ENCODE measurements at places on chromosomes 12 and 14.
A peak's percentile ranks its signal among the peaks of the same experiment; 100 is the strongest.

GRCh38 chr12:115384391-115384790 lies 700.4 kb upstream of the TBX3 start:
- no peak for DNase-seq

DNA sequence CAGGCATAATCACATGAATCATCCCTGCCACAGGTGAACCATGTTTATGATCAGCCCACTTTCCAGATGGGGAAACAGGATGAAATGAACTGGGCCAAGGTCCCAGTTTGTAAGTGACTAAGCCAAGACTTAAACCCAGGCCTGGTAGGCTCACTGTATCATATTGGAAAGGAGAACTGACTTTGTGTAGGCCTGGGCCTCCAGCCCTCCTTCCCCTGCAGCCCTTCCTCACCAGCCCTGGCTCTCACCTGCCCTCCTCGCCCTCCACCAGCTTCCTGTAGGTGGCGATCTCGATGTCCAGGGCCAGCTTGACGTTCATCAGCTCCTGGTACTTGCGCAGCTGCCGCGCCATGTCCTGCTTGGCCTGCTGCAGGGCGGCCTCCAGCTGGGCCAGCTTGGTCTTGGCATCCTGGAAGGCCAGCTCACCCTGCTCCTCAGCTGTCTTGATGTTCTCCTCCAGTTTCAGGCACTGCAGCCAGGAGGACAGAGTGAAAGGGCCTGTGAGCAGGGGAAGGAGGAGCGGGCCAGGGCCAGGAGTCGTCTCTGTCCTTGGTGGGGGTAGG lies 19.8 kb downstream of the KRT80 start:
- no peak for DNase-seq

- no peak for DNase-seq
Measured at GRCh38 chr12:13251521-13251920, 55.0 kb downstream of the EMP1 start.

GRCh38 chr14:28765169-28765830 lies 1.3 kb upstream of the FOXG1 start:
- no peak for DNase-seq

GRCh38 chr14:26381405-26381804 lies 216.4 kb downstream of the NOVA1 start:
- no peak for DNase-seq

DNA sequence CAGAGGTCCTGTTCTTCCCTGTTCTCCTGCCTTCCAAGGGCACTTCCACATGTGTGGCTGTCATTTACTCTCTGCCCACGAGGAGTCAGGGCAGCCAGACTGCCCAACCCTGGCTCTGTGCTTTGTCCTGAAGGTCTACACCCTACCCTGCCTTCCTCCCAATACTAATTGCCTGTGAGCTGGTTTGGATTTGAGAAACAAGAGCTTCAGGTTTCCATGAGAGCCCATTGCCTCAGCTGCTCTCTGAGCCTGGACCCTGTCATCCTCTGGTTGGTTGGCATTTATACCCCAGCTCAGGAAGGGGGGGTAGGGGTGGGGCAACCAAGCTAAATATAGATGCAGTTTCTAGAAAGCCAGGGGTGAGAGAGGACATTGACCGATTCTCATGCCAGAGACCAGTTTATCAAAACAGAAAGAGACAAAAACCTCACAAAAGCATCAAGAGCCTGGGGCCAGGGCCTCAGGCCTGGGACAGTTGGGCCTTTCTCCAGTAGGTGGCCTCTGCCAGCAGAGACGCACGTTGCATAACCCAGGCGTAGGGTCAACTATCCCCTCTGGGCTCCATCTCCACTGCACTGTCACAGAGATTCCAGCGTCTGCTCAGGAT lies 34.5 kb downstream of the VDR start:
- DNase-seq, result no peak

DNA sequence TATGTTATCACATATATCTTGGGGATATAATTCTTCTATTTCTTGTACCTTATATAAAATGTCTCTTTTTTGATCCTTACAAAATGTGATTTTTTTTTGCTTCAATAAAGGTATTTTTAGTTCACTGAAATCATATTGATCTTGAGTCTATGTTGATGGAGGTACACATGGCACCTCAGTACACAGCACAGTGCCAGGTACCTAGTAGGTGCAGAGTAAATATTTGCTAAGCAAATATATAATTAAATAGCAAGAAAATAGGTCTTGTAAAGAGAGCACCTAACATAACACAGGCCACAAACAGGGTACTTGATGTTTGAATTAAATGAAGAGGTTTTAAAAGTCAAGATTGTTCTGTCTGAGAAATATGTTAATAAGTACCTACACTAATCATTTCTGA lies 69.7 kb downstream of the CIT start:
- no peak for DNase-seq

- DNase-seq, result peak; percentile 63
Measured at GRCh38 chr14:24274101-24274543, 2.7 kb upstream of the RABGGTA start.

DNA sequence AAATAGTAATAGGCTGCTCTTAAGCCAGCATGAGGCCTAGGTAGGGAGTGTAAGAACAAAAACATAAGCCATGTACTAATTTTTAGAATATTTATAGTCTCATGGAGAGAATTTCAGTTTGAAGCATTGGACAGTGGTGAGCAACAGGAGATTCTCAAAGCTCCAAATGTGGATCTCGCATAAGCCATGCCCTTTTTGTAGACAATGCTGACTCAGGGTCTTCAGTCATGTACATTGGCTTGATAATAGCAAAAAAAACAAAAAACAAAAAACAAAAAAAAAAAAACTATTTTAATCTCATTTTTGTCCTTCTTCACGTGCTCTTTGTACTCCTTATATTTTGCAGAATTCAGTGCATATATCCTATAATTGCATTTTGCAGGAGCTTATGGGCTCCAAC lies 402.9 kb downstream of the TMTC2 start:
- no peak for DNase-seq

DNA sequence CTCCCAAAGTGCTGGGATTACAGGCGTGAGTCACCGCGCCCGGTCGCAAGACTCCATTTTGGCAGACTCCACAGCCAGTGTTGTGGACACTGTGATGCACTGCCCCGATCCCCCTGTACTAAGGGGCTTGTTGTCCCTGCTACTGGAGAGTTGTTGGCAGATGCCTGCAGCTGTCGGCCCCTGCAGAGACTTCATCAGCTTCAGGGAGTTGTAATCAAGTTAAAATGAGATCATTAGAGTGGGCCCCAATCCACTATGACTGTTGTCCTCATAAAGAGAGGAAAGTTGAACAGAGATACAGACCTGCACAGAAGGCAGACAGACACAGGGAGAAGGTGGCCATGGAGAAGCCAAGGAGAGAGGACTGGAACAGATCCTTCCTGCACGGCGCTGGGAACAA lies 23.7 kb upstream of the TUBA1A start:
- DNase-seq, result no peak

- no peak for DNase-seq
Measured at GRCh38 chr14:105529319-105529568, 2.9 kb downstream of the TMEM121 start.

GRCh38 chr14:105063056-105063455 lies 2.2 kb downstream of the GPR132 start:
- no peak for DNase-seq

- no peak for DNase-seq
Measured at GRCh38 chr12:38892087-38892786, 13.2 kb downstream of the CPNE8 start.

GRCh38 chr12:105864901-105865300 lies 273.9 kb downstream of the NUAK1 start:
- no peak for DNase-seq

GRCh38 chr12:53006810-53007309 lies 604 bp downstream of the EIF4B start:
- peak; percentile 83 for DNase-seq

GRCh38 chr12:102513272-102513671 lies 32.9 kb upstream of the IGF1 start:
- DNase-seq, result no peak

Measured in CD4-positive, alpha-beta T cell treated with Interleukin-1 beta for 1 hour (primary cell).